ENCODE measurements at places on chromosomes 6 and 20.

DNA sequence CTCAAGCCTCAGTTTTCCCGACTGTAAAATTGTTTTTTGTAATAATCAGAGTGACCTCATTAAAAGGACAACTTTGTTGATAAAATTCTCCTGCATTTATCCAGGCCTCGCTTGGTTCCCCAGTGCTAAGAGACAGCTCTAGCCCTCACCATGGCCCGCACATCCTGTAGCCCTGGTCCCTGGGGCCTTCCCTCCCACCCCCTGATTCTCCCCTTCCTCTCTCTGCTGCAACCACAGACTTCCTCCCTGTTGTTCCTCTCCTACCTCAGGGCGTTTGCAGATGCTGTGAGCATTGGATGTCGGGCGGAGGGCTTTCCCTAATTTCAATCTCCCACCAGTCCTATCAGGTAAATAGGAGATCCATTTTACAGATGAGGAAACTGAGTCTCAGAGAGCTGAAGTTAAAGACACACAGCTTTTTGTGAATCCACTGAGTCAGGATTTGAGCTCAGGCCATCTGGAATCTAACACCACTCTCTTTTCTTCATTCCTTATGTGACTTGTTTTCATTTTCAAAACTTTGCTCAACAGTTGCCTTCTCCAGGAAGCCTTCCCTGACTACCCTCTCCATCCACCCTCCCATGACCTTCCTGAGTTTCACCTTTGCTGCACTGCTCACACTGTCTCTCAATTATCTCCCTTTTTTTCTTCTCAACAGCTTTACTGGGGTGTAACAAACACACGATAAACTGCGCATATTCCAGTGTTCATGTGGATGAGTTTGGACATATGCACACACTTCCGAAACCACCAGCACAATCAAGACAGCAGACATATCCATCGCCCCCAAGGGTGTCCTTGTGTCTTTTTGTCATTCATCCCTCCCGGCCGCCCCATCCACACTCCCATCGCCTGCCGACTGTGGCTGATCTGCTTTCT is 107.1 kb downstream of the CEBPB start:
- H3K27me3 ChIP-seq, result no peaks in the 10 kb centered on the region
- H3K4me1 ChIP-seq, result no peaks in the 10 kb centered on the region
- no peaks in the 10 kb centered on the region for H3K36me3 ChIP-seq
- H3K4me3 ChIP-seq, result no peak overlapping the region

DNA sequence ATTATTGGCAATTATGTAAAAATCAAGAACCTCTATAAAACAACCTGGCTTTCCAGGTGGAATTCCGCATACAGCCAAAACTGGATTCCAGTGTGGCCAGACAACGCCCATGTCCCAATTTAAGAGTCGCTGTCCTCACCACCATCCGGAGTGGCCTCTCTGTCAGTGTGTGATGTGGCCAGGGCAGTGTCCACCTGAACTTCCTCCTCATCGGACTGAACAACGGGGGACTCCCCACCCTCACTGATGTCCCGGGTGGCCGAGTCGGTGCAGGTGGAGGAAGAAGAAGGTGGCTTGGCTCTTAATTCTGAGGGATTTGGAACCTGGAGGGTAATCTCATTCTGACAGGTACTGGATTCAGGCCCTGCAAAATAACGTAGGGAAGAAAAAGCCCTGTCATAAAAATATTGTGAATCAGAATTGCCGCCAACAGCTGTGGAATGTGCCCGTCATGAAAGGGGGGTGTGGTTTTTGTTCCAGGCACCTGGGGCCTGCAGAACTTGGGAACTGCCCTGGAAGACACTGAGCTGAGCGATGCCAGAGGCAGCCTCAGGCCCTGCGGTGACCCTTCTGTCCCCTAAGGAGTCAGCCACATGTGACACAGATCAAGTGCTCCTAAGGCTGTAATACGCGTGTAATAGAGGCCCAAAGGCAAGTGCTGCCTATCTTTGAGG is 139.8 kb downstream of the DTNBP1 start:
- H3K27me3 ChIP-seq, result no peaks in the 10 kb centered on the region
- H3K4me3 ChIP-seq, result no peak overlapping the region

DNA sequence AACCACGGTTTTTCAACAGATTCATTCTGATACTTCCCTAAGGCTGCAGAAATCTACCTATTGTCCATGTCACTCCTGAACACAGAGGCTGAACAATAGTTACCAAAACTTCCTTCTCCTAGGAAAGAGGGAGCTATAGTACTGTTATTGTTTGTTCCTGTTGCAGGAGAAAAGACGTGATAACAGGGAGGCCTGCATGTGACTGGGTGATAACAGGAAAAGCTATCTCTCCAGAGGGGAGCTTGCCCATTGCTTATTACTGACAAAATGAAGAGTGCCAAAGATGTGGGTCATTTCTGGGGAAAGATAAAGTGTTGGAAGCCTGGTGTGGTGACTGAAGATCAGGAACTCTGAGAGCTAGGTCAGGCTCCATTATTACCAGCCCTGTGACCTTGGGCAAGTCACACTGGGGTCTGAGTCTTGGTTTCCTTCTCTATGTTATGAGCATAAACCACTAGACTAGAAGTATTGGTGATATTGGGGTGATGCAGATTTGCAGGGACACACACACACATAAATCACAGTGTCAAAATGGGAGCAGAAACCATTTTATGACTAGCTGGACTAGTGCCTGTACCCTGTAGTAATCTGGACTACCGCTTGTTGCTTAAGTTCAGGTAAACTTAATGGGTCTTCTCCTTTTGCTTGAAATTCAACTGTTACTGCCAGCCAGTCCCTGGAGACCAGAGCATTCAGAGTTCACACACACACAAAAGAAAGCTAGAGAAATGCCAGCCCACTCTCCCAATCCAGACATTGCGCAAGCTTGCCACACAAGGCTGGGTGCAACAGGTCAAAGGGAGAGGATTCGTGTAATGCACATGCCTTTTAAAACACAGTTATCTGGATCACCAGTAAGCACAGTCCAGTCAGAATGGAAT is 136.0 kb upstream of the CNR1 start:
- no peak overlapping the region for H3K4me3 ChIP-seq
- DNase-seq, result no peak
- H3K27ac ChIP-seq, result no peak overlapping the region
- H3K4me1 ChIP-seq, result no peaks in the 10 kb centered on the region
- H3K27me3 ChIP-seq, result no peaks in the 10 kb centered on the region

DNA sequence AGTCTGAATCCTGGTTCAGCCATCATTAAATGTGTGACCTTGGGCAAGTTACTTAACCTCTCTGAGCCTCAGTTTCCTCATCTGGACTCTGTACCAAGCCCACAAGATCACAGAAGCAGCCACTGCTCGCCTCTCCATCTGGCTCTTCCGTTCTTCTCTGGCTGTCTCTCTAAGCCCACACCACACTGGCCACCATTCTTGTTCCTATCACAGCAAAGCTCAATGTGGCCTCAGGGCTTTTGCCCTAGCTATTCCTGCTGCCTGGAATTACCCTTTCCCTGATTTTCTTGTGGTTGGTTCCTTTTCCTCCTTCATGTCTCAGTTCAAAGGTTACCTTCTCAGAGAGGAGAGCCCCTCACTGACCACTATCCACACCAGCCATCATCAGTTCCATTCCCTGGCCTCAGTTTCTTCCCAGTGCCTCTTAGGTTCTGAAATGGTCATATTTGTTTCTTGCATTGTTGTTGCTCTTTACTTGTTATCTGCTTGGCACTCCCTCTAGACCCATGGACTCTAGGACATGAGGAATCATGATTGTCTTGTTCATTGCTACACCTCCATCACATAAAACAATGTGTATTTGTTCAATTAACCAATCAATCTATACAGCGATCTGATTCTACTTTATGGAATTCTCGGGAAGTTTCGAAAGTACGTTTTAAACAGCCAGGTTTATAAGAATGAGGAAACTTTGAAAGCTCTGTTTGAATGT is 56.5 kb upstream of the PTPN1 start:
- DNase-seq, result no peak
- H3K36me3 ChIP-seq, result no peaks in the 10 kb centered on the region
- H3K4me3 ChIP-seq, result no peak overlapping the region
- no peaks in the 10 kb centered on the region for H3K27me3 ChIP-seq
- H3K27ac ChIP-seq, result no peak overlapping the region

- H3K4me1 ChIP-seq, result peaks cover 13% of the 10 kb centered on the region
- H3K27ac ChIP-seq, result no peak overlapping the region
- H3K27me3 ChIP-seq, result no peaks in the 10 kb centered on the region
- DNase-seq, result no peak
These were observed 168.6 kb downstream of the ZFAND3 start for GRCh38 chr6:37988127-37988526.

DNA sequence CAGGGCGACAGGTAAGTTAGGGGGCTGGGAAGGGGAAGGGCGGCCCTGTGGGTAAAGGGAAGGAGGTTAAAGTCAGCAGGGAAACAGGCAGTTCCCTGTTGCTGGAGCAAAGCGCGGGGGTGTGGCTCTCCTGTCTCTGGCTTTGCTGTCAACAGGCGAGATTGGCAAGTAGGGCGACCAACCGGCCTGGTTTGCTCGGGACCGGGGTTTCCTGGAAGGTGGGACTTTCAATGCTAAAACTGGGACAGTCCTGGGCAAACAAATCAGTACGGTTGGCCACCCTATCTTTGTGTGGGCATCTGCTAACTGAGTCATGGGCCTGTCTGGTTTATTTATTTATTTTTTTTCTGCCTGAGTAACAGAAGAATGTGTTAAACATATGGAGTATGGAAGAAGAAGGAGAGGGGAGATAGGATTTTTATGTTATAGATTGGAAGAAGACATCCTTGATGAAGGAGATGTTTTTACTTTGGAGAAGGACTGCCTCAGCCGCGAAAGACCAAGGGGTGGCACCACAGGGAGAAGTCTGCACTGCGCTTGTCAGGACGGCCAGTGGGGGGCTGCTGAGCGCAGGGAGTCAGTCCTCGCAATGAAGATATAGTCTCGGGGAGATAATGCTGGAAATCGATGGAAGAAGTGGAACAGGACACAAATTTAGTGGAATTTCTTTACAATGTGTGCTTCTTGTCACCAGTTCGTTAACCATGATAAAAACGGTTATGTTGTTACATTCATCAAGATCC is 43.4 kb upstream of the ESR1 start:
- no peak overlapping the region for H3K27ac ChIP-seq
- no peaks in the 10 kb centered on the region for H3K36me3 ChIP-seq
- no peaks in the 10 kb centered on the region for H3K27me3 ChIP-seq
- no peaks in the 10 kb centered on the region for H3K4me1 ChIP-seq

DNA sequence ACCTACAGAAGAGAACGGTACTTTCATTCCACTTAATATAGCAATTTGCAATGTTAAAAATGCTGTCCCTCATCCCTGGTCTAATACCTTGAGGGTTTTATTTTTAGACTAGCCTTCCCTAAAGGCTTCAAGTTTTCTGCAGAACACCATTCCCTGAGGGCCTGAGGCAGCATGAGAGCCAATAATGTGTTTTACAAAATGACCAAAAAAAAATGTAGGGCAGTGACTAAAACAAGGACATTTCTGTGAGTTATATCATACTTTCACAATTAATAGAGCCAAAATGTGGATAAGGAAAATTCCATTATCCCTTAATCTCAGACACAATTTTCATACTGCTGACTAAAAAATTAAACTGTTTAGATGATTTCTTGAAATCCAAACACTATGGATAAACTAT is 22.7 kb downstream of the GPR63 start:
- H3K36me3 ChIP-seq, result no peaks in the 10 kb centered on the region
- no peaks in the 10 kb centered on the region for H3K4me1 ChIP-seq

GRCh38 chr6:148720897-148721296 is 25.9 kb upstream of the UST start:
- H3K27ac ChIP-seq, result no peak overlapping the region
- no peak overlapping the region for H3K4me3 ChIP-seq
- no peaks in the 10 kb centered on the region for H3K4me1 ChIP-seq
